ENCODE measurements at places on chromosomes 7 and 10.

DNA sequence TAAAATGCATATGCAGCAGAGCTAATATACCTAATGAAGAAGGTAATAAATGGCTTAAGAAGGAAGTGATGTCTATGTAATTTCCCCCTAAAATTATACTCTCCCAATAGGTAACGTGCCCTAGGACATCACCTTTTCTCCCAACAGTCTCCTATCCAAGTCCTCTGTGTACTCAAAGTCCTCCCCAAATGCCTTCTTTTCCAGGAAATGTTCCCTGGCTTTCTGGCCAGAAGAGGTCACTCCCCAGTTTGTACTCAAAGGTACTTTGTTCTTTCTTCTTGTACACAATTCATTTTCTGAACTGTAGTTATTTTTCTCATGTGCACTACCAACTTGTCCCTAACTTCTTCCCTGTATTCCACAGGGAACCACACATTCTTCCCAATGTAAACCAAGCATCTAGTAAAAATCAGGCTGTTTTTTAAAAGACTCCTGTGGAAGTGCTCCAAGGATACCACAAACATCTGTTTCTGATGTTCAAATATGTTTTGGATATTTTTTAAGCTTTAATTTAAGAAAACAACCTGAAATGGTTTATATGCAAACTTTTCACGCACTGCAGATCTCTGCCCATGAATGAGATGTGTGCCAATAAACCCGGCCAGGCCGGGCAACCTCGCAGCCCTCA lies 262.3 kb upstream of the KLF14 start:
- DNase-seq, result no peak

DNA sequence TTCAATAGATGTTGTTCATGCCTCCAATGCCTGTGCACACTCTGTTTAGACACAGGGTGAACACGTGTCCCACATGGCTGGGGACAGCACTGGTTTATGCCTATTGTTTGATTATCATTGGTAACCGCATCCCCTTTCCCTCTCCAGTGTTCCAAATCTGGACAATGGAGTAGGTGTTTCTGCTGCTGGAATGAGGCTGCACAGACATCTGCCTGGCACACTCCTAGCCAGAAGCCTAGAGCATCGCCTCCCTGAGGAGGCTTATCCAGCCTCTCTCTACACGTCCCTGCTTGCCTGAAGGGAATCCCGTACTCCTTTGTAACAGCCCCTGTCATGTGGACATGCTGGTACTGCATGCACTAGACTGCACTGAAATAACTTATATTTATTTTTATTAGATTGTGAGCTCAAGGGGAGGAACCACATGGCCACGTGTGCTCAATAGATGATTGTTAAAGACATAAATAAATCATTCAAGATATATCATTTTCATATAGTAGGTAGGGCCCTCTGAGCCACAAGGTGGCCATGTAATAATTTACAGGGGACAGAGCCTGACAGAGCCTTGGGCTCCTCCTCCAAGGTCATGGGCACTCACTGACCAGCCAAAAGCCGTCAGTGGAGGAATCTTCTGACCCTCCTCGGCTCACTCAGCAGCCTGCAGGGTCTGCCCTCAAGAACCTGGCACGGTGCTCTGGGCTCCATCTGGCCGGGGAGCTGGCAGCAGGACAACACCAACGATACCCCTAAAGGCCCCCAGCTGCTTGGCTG lies 310.9 kb upstream of the ZNF32 start:
- DNase-seq, result no peak

DNA sequence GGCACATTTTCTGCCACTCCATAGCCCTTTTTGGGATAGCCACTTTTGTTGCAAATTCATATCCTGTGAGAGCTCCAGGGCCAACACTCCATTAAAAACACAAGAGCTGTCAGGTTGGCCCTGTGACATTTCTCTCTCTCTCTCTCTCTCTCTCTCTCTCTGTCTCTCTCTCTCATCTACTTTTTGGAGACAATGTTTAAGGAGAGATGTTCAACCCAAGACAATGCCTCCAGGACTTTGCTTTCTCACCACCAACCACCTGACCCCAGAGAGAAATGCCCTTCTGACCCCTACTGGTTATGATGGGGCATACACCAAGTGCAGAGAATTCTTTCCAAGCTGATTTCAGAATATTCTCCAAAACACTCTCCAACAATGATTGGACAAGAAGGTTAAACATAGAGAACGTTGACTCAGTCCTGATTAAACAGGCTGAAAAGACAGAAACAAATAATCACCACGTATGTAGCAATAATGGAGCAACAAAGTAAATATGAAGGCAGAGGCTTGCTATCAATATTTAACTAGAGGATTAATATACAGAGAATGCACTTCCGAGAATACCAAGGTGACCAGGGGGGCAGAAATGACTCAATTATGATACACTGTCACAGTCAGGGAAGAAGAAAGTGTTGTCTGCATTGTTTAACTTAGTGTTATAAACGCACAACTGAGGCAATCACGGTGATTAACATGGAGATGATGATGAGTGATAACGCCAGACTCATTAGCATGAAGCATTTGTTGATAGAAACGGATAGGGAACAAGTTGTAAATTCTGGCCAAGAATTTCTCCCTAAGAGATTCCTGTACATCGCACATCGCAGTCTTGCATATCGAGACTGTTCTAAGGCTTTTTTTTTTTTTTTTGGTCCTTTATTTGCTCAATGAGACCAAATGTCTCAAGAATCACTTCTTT lies 178.5 kb downstream of the NRP1 start:
- peak; percentile 14 for DNase-seq

DNA sequence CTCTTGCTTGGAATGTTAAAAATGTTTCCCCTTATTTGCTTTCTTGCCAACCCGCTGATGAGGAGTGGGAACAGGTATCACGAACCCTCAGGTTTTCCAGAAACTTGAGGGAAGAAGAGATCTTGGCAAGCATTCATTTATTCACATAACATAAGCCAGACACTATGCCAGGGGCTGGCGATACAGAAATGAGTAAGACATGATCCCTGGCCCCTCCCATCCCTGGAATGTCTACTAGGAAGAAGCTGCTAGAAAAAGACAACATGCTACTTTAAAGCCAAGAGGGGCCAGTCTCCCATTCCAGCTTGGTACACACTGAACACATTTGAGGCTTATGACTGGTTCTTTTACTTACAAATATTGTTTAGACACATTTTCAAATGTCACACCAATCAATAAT lies 26.4 kb downstream of the SLC35B4 start:
- no peak for DNase-seq

GRCh38 chr10:5041471-5042023 lies 37.9 kb upstream of the AKR1C2 start:
- DNase-seq, result no peak

DNA sequence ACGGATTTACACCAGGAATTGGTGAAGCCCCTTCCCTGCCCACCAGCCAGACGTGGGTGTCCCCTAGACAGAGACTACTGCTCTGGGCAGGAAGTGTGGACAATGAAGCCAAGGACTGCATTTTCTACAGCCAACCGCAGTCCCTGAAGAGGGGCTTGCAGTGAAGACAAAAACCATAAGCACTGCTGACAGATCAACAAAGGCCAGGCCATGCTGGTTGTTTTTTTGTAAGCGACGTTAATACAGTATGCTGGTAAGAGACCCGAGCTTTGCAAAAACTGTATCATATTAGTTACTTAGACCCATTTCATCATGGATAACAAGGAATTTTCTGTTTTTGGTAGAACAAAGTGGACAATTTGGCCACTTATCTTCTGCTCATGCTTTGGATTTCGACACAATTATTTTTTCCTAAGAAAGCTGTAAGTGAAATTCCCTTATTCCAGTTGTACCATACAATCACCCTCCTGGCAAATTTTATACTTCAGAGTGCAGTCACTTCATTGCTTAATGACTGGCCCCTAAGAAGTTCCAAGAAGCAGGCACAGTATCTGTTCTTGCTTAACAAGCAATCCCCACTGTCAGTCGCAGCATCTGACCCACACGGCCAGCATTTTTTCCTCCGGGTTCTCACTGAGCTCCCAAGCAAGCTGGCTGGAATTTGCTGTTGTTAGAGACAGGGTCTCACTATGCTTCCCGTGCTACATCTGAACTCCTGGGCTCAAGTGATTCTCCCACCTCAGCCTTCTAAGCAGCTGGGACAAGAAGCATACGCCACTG lies 163.5 kb downstream of the PARD3 start:
- no peak for DNase-seq

DNA sequence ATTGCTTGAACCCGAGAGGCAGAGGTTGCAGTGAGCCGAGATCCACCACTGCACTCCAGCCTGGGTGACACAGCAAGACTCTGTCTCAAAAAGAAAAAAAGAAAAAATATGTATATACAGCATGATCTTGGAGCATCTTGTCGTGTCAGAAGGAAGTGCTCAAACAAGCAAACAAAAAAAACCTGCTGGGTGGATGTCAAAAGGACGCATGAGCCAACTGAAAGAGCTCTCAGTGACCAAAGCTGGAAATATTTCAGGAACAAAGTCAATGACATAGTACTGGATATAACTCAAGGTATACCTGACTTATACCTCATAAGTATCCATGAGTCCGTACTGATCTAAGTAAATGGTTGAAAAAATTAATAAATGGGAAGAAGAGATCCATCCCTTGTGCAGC lies 94.6 kb upstream of the ANLN start:
- no peak for DNase-seq

- no peak for DNase-seq
Observed at GRCh38 chr7:51314726-51315125, 1.9 kb downstream of the COBL start.

DNA sequence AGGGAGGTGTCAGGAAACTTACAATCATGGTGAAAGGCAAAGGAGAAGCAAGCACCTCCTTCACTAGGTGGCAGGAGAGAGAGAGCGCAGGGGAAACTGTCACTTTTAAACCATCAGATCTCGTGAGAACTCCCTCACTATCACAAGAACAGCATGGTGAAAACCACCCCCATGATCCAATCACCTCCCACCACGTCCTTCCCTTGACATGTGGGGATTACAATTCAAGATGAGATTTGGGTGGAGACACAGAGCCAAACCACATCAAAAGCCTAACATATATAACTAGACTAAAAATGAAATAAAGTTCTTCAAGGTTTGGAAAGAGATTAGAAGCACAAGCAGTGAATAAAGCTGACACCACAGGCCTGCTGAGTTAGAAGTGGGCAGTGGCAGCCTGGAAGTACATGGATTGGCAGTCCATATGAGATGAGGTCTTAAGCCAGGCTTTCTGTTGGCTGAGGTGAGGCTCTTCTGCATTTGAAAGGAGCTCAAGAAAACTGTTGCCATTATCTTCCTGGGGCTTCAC lies 96.4 kb upstream of the MDFIC start:
- DNase-seq, result no peak

DNA sequence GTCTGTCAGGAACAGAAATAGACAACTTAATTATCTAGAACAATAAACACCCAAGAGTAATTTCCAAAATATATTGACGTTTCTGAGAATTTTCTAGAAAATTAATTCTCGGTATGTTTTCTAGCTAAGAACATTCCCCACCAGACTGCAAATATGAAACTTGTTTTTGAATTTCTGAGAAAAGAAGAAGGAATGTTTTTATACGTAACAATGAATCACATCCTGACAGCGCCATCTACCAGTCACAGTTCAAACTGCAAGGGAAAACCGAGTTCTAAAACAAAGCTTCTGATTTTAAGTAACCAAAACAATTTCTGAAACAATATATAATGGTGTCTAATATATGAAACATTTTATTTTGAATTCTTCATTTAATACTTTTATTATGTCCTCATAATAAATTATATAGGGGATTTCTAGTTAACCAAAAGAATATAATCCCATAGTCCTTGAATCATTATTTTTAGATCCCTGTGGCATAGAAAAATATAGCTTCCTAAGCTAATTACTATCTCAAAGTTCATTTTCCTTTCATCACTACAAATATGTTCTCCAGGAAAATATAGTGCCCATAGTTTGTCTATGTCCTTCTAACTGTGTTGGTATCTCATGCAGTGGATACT lies 34.5 kb upstream of the MEOX2 start:
- DNase-seq, result no peak

- no peak for DNase-seq
Observed at GRCh38 chr7:108246227-108246837, 116.2 kb upstream of the LAMB4 start.

DNA sequence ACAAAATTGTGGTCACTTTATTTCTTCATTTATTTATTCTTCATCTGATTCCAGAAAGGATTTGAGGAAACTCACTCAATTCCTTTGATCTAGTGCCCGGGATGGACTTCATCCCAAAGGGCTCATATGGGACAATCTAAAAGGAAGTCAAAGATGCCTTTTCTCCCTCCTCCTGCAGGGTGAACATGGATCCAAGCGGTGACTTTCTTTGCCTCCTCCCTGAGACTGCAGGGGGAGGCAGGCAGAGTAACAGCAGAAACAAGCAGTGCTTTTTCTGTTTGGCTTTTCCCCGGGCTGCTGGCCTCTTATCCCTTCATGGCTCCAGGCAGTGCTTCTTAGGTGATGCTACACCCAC lies 10.0 kb upstream of the DNMBP start:
- no peak for DNase-seq

Data from effector memory CD4-positive, alpha-beta T cell (primary cell).